Lung (tissue), 17 donors: ENCODE measurements at places on chromosomes 5 and 9. TPM values are rescaled to one million over a fixed set of nuclear protein-coding genes. Genes with fewer than 3 reads are reported as not detected.

- no peaks in the 10 kb centered on the region for H3K36me3 ChIP-seq
- no peak overlapping the region for H3K4me3 ChIP-seq
- no peak overlapping the region for H3K27ac ChIP-seq
Observed at GRCh38 chr5:150278916-150279315, 10.7 kb downstream of the CAMK2A start.

DNA sequence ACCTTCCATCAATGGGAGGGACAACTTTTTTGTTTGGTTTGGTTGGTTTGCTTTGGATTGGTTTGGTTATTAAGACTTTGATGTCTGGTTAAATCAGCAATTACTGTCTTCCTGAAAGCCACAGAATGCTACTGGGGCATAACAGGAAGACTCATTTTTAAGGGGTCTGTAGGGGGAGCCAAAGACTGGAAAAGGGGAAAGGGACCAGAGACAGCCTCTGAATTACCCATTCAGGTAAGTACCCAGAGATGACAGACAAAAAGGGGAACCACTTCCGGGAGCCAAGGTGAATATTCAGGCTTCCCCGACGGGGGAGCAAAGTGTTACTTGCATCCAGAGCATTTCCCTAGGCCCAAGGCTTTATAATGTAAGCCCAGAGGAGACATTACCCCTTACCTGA lies 4.6 kb upstream of the FEM1C start:
- H3K27ac ChIP-seq: no peak overlapping the region
- H3K27me3 ChIP-seq: no peaks in the 10 kb centered on the region
- H3K4me1 ChIP-seq: peaks cover 3% of the 10 kb centered on the region
- H3K4me3 ChIP-seq: no peak overlapping the region

Gene PTGES
- 16.0 TPM for total RNA-seq

DNA sequence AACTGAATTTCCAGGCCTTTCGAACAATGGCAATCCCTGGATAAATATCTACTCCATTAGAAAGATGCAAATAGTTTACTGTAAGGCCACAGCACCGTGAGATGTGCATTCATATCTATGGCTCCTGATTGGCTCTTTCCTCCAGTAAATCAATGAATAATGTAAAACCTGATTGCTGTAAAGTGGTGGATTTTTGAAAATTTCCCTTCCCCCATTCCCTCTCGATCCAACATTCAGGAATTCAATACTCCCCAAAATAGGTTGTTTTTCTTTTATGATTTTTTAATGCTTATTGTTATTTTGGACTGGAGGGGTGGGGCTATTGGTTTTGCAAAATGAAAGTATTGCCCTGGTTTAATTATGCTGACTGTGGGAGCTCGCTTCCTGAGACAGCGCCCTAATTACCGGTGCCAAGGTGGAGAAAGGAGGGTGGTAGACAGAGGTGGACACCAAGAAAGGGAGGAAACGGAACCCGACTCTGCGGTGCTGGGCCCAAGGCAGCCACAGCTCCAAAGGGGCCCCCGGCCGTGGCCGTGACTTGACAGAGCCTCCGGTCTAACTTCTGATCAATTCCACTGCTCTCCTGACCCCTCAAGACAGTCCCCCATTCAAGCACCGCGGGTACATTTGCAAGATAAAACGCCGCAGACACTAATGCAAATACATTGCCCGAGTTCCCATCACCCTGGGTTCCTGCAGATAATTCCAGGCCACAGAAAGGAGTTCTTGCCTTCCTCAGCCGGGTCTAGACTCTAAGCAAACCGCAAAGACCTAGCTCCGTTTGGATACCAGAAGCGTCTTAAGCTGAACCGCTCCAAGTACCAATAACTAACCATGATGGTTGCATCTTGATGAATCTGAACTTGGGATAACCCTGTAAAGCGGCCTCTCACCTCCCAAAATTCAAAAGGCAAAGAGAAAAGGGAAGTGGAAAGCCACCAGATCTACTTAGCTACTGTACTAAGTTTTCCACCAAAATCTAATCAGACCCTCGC lies 211.2 kb downstream of the MEF2C start:
- DNase-seq: peak; percentile 16
- no peak overlapping the region for H3K27ac ChIP-seq
- no peaks in the 10 kb centered on the region for H3K36me3 ChIP-seq
- H3K27me3 ChIP-seq: peaks cover 24% of the 10 kb centered on the region
- peaks cover 11% of the 10 kb centered on the region for H3K4me1 ChIP-seq

DNA sequence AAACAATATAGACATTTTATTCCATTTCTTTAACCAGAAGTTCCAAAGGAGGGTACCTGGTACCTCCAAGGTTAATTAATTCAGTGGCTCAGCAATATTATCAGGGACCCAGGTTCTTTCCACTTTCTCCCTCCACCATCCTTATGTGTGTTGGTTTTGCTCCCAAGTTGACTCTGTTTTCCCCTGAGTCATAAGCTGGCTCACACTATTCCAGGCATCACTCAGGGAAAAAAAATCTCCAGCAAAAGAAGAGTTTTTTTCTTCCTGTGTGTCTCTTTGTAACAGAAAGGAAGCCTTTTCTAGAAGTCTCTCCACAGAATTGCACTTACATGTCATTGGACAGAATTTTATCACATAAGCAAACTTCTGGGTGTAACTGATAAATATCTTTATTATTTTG lies 31.2 kb upstream of the GALNT10 start:
- no peak overlapping the region for H3K27ac ChIP-seq
- H3K4me3 ChIP-seq: no peak overlapping the region
- H3K27me3 ChIP-seq: peaks cover under 1% of the 10 kb centered on the region

- H3K27ac ChIP-seq: no peak overlapping the region
- peak; percentile 91 for DNase-seq
- H3K4me1 ChIP-seq: peaks cover 21% of the 10 kb centered on the region
- H3K36me3 ChIP-seq: no peaks in the 10 kb centered on the region
- no peaks in the 10 kb centered on the region for H3K27me3 ChIP-seq
- H3K4me3 ChIP-seq: no peak overlapping the region
Observed at GRCh38 chr5:125198270-125198974, 452.0 kb upstream of the ZNF608 start.

Gene AKNA
- total RNA-seq: 79.5 TPM

DNA sequence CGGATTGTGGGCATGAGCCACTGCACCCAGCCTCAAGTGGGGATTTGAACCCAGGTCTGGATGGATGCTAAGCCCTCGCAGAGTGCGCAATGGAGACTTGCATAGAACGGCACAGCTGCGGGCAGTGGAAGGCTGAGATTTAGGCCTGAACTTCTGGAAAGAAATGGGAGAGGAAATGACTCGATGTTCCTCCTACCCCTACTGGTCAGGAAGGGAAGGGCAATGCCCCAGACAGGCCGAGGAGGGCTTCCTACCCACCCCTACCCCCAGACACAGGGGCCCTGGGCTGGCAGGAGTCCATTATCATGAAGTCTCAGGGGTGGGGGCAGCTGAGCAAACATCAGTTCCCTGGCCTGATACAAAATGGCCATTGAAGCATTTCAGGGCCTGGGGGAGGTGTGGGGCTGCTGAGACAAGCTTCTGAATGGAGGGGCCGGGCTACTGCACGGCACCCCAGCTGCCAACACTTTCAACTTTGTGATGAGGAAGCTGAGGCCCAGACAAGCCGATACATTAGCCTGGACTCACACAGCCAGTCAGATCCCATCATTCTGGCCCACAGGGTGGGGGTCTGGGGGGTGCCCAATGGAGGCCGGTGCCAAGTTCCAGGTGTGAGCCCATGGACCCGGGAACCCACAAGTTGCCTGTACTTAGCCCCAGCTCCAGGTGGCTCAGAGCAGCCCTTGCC lies 13.5 kb upstream of the WDR38 start:
- H3K36me3 ChIP-seq: no peaks in the 10 kb centered on the region
- DNase-seq: peak; percentile 59
- H3K27me3 ChIP-seq: no peaks in the 10 kb centered on the region
- H3K4me3 ChIP-seq: no peak overlapping the region
- no peak overlapping the region for H3K27ac ChIP-seq
- H3K4me1 ChIP-seq: no peaks in the 10 kb centered on the region

Gene PITX1
- total RNA-seq: 0.55 TPM

Gene TAF11L10
- total RNA-seq: not detected

DNA sequence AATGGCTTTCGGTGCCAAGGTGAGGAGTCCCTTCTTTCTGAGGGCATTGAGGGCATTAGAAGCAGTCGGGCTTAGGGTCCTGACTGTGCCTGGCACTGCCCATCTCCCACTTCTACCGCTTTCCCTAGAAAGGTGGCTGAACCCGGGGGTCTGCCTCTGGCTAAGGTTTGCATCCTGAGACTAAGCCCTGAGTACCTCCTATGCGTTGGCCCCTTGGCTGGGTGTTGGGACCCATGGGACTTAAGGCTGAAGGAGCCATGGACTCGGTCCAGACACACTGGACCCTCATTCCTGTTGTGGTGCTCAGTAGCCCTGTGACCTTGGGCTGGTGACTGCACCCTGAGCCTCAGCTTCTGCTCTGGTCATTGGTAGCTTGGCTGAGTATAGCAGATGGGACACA lies 23.9 kb downstream of the DAB2IP start:
- H3K27ac ChIP-seq: no peak overlapping the region
- no peak overlapping the region for H3K4me3 ChIP-seq
- H3K36me3 ChIP-seq: no peaks in the 10 kb centered on the region
- no peak for DNase-seq
- peaks cover 10% of the 10 kb centered on the region for H3K4me1 ChIP-seq

GRCh38 chr9:121895818-121896544 lies 197.1 kb downstream of the TTLL11 start:
- H3K27ac ChIP-seq: no peak overlapping the region
- H3K36me3 ChIP-seq: no peaks in the 10 kb centered on the region
- H3K4me1 ChIP-seq: no peaks in the 10 kb centered on the region
- no peak overlapping the region for H3K4me3 ChIP-seq

DNA sequence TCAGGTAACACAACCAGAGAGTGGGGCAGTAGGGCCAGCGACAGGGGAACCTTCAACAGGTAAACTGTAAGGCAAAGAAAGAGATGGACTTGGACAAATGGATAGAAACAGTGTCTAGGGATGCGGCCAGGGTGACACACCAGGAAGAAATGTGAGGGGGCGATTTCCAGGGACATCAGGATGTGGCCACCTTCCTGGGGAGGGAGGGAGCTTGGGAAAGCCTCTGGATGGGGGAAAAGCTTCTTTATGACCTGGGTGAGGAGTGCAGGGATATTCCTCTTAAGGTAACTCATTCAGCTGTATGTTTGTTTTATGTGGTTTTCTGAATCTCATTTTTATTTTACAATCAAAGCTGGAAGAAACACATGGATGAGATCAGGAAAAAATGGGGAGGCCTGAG lies 11.9 kb upstream of the NXNL2 start:
- DNase-seq: no peak
- no peak overlapping the region for H3K27ac ChIP-seq
- no peaks in the 10 kb centered on the region for H3K36me3 ChIP-seq
- H3K4me3 ChIP-seq: no peak overlapping the region
- H3K27me3 ChIP-seq: no peaks in the 10 kb centered on the region

DNA sequence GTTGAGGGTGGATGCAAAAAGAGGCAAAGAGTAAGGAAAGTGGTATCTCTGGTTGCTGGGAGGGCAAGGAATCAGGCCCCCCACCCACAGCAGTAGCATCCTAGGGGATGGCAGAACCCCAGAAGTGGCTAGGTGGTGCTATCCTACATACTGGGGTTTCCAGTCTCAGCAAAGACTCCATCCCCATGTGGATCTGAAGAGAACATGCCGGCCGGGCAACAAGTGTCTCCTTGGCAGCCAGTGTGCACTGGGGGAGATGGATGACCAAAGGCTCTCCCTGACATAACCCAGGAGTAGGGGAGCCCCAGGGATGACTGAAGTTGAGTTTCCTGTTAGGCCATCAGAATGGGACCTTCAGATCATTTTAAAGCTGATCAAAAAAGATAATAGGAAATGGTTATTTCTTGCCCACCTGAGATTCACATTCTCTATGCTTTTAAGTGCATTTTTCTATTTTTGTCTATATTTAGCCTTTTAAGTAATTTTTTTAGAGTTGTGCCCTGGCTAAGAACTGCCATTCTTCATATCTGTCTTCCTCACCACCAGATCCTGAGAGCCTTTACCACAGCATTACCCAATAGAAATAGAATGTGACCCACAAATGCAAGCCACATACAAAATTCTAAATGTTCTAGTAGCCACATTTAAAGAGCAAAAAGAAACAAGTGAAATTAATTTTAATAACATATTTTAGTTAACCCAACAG lies 78.7 kb upstream of the SMIM23 start:
- H3K4me3 ChIP-seq: no peak overlapping the region
- no peaks in the 10 kb centered on the region for H3K27me3 ChIP-seq
- H3K4me1 ChIP-seq: no peaks in the 10 kb centered on the region
- no peak overlapping the region for H3K27ac ChIP-seq
- H3K36me3 ChIP-seq: no peaks in the 10 kb centered on the region

Gene BASP1
- total RNA-seq: 42.7 TPM
